Heart left ventricle (tissue), 16 donors: ENCODE measurements at places on chromosomes 1 and 21. TPM values are rescaled to one million over a fixed set of nuclear protein-coding genes. Genes with fewer than 3 reads are reported as not detected.
A peak's percentile ranks its signal among the peaks of the same experiment; 100 is the strongest.

DNA sequence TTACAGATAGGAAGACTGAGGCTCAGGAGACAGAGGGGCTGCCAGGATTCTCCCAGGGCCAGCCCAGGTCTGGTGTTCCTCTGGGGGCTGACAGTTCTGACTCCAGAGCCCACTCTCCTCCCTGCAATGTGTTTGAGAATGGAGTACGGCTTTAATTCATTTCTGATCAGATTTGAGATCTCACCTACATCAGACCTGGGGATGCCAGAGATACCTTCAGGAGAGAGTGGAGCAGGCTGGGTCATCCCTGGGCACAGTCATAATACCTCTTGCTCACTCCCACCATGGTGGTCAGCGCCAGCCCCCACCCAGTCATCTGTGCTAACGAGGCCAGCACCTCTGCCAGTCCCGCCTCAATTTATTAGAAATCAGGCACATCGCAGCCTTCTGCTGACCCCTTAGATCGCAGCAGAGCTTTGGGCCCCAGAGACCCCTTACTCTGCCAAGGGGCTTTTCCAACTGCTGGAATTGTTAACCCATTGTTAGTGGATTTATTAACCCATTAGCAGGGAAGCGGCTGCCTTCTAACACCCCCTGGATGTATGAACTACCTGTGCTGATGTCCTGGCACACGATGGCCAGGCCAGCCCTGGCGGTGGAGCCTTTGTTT, 352.1 kb downstream of the MATN1 start:
- no peak for DNase-seq

DNA sequence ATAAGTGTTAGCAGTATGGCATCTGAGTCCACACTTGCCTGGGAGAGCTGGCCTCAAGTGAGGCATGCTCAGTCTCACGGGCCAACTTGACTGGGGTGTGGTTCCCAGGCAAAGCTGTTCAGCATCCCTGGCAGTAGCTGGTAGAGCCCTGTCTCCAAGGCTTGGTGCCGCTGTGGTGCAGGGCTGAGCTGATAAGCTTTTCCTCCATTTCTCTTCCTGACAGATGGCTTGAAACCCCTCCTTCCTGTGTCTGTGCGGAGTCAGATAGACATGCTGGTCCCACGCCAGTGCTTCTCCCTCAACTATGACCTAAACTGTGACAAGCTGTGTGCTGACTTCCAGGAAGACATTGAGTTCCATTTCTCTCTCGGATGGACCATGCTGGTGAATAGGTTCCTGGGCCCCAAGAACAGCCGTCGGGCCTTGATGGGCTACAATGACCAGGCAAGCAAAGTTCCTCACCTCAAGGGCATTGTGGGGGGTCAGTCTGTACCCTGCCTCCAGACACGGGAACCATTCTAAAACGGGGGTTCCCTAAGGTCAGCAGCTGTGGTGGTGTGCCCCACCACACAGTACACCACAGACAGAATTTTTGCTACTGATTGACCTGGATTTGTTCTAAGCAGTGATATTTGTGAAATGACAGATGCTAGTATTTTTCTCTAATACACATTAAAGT, 13.7 kb upstream of the MIIP start:
- no peak for DNase-seq

The FAM229A gene
- 2.1 TPM for total RNA-seq

GRCh38 chr1:14301704-14302024, 296.8 kb upstream of the KAZN start:
- DNase-seq = no peak

GRCh38 chr1:154775621-154776605, 94.2 kb downstream of the KCNN3 start:
- no peak for DNase-seq

The UBXN10 gene
- total RNA-seq = 0.74 TPM

DNA sequence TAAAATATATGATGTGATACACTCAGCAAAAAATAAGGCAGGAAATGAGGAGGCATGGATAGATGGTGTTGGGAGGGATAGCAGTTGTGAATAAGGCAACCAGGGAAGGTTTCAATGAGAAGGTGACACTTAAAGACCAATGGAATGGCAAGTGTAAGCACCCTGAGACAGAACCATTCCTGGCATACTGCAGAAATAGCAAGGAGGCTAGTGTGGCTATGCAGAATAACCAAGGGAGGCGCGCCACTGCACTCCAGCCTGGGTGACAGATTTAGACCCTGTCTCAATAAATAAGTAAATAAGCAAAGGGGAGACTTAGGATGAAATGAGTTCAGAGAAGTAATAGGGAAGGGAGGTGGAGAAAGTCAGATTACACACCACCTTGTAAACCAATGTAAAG, 113.9 kb downstream of the TOMM20 start:
- DNase-seq = no peak

DNA sequence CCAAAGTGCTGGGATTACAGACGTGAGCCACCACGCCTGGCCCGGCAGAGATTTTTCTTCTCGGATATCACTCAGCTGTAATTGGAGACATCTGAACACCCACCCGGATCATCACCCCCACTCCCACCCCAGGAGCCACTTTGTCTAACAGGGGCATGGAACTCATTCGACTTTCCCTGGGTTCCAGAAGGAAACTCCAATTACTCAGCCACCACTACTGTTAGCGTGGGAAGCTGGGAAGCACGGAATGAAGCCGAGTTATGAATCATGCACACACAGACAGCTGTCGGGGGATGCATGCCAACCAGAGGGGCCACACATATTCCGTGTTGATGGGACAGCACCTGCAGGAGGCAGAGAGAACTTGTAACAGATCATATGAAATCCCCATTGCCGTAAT, 85.2 kb downstream of the HLCS start:
- no peak for DNase-seq

GRCh38 chr1:203214871-203215270, 14.6 kb downstream of the CHIT1 start:
- no peak for DNase-seq

DNA sequence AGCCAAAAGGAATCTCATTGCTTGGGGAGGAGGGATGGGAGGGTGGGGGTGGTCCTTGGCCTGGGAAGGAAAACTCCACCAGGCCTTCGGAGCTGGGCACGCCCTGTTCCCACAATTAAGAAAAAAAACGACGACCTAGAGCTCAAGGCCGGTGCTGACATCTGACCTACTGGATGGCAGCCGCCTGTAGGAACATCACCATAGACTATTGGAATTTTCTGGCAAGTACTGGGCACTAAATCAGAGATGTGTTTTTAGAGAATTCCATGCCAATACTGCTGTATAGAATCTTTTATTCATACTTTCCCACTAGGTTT, 729 bp downstream of the NADK start:
- peak; percentile 45 for DNase-seq

DNA sequence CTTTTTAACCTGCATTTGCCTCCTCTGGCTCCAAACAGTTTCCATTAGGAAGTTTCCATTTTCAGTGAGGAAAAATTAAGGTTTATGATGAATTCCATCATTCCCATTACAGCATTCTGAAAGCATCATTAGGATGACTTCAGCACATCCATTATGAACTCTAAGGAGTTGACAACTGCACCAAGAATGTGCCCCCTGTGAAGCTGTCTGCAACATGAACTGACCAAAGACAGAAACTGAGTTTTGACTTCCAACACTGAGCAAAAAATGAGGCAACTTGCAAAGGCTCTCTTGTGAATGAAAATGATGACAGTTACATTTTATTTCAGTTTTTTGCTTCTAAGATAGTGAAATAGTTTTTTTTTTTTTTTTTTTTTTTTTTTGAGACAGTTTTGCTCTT, 18.3 kb upstream of the KCNE1 start:
- no peak for DNase-seq

- no peak for DNase-seq
Measured at GRCh38 chr21:33254766-33255165, 11.4 kb upstream of the IL10RB start.

The FAM72A gene
- total RNA-seq = 2.7 TPM

The PRR9 gene
- not detected for total RNA-seq

- DNase-seq = peak; percentile 74
Measured at GRCh38 chr1:54397090-54397591, 9.1 kb downstream of the SSBP3 start.

GRCh38 chr1:17251246-17251645, 2.3 kb downstream of the PADI3 start:
- no peak for DNase-seq

GRCh38 chr1:18256282-18257235, 149.0 kb downstream of the IGSF21 start:
- DNase-seq = no peak

The SYPL2 gene
- 22.7 TPM for total RNA-seq

DNA sequence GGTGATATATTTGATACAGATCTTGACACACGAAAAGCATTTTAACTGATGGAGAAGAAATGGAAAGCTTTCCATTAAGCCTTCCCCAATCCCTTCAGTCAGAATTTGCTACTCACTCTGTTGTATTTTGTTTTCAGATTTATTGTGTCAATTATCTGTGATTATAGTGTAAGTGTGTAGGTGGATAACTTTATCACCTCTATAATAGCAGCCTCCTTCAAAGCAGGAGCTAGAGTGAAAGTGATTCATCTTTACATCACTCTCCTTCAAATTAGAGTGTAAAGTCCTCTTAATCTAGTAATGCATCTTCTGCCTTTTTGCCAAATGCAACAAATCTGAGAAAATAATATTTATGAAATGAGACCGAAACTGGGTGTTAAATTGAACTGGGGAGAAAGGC, 459.7 kb upstream of the ZP4 start:
- DNase-seq = no peak

DNA sequence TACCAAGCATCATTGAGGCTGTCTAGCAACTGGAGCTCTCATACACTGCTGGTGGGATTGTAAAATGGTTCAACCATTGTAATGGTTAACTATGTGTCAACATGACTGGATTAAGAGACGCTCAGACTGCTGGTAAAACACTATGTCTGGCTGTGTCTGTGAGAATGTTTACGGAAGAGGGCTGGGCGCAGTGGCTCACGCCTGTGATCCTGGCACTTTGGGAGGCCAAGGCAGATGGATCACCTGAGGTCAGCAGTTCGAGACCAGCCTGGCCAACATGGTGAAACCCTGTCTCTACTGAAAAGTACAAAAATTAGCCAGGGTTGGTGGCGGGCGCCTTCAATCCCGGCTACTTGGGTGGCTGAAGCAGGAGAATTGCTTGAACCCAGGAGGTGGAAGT, 4.8 kb upstream of the FCRLA start:
- DNase-seq = no peak

The ORC1 gene
- total RNA-seq = not detected

DNA sequence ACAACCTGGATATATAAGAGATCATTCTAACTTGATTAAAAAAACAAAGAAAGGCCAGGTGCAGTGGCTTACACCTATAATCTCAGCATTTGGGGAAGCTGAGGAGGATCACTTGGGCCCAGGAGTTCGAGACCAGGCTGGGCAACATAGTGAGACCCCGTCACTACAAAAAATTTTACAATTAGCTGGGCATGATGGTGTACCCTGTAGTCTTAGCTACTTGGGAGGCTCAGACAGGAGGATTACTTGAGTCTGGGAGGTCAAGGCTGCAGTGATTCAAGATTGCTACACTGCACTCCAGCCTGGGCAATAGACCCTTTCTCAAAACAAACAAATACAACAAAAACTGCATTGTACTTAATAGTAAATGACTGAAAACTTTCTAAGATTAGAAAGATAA, 169.3 kb downstream of the SLC45A1 start:
- DNase-seq = no peak

The FAM20B gene
- 58.0 TPM for total RNA-seq

The TMPRSS15 gene
- total RNA-seq = not detected

The GBP1 gene
- 170 TPM for total RNA-seq

GRCh38 chr1:96509951-96510350, 211.6 kb upstream of the PTBP2 start:
- no peak for DNase-seq

The S100A2 gene
- 3.0 TPM for total RNA-seq

DNA sequence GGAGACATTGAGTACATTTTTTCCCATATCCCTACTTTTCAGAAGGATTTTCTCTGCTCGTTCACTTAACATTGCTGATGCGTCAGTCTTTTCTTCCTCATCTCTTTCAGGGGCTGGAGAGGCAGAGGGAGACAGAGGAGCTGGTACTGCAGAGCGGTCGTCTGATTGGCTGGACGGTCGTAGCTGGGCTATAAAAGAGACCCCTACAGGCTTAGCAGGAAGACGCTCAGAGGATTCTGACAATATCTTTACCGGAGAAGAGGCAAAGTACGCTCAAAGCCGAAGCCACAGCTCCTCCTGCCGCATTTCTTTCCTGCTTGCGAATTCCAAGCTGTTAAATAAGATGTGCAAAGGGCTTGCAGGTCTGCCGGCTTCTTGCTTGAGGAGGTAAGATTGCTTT, at the start of gene RGS4:
Gene RGS4 (plus strand): TSS at position 220 of the 400 bp plus-strand sequence. CDS start 124 bp downstream, at position 344.
- DNase-seq = peak; percentile 70

DNA sequence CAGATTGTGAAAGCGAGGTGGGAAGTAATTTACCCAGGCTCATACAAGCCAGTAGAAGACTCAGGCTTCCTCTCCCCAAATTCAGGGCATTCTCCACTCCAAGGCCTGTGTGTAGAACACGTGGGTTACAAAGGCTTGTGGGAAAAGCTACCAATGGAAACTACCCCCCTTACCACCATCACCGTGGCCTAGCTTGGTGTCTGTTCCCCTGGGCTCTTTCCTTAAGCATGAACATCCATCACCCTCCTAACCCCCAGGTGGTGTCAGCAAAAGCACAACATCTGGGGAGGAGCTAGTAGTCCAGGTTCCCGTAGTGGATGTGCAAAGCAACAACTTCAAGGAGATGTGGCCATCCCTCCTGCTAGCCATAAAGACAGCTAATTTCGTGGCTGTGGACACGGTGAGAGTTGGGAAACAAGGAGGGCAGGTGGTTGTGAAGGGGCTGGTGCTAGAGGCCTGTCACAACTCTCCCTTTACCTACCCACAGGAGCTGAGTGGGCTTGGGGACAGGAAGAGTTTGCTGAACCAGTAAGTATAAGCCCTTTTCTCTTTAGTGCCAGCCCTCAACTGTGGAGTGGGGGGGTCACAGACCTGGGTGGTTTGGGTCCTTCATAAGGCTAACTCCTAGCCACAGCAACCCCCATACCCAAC, 701 bp upstream of the MUTYH start:
- no peak for DNase-seq

The COL11A1 gene
- not detected for total RNA-seq

The GLIS1 gene
- 0.12 TPM for total RNA-seq

- DNase-seq = no peak
Measured at GRCh38 chr1:12012560-12013316, 6.6 kb upstream of the MIIP start.
